ENCODE measurements at places on chromosomes 16 and 17. TPM values are rescaled to one million over a fixed set of nuclear protein-coding genes. Genes with fewer than 3 reads are reported as not detected.

Gene BAHCC1
- total RNA-seq, result 15.1 TPM

Gene MYH8
- total RNA-seq, result not detected

Gene SBK1
- total RNA-seq, result 0.22 TPM

Gene GPR139
- not detected for total RNA-seq

Gene CLEC3A
- not detected for total RNA-seq

Gene FNDC8
- not detected for total RNA-seq

Gene NUPR1
- 57.1 TPM for total RNA-seq

Gene DPEP3
- total RNA-seq, result not detected

Gene TP53TG3B
- total RNA-seq, result not detected

GRCh38 chr16:29806641-29807425 lies 504 bp downstream of the MAZ start:
- DNase-seq, result no peak

DNA sequence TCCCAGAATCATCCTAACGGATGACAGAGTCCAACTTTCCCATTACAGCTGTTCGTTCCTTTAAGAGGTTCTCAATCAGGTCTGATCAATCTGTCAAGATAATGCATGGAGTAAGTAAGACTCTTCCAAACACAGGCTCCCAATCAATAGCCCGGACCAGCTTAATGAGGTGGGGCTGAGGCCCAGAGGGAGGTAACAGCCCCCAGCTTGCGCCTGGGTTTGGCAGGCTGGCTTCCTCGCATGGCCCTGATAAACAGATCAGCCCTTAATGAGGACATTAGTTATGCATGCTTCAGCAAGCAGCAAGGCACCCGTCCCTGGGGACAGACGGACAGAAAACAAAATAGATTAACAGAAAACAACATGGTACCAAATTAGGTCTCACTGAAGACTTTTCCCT lies 145.7 kb downstream of the ZFHX3 start:
- no peak for DNase-seq

GRCh38 chr17:5913032-5913531 lies 157.1 kb upstream of the WSCD1 start:
- no peak for DNase-seq

GRCh38 chr17:27548369-27548768 lies 82.6 kb upstream of the LGALS9 start:
- DNase-seq, result no peak

DNA sequence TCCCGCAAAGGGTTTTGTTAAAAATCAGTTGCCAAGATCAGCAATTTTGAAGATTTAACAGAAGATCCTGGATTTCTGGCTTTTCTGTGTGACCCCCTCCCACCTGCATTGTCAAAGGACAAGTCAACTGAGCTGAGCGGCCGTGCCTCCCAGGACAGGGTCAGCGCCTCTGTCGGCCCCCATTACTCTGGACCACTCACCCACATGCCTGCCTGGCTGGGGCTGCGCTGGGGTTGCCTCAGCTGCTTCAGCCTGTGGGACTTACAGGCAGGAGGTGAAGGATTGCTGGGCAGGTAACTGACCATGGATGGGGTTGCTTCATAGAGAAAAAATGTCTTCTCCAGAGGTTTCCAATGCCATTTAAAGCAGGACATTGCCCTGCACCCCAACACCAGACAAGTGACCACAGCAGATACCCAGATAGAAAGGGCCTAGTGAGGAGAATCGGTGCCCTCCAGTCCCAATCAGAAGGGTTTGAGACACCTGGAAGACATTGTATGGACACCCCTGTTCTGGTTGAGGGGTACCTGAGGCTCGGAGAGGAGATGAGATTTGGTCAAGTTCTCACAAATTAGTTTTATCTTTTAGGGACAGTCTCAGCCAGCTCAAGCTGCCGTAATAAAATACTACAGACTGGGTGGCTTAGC lies 52.8 kb downstream of the SNX20 start:
- no peak for DNase-seq

GRCh38 chr16:88853325-88853941 lies 3.3 kb downstream of the GALNS start:
- no peak for DNase-seq

DNA sequence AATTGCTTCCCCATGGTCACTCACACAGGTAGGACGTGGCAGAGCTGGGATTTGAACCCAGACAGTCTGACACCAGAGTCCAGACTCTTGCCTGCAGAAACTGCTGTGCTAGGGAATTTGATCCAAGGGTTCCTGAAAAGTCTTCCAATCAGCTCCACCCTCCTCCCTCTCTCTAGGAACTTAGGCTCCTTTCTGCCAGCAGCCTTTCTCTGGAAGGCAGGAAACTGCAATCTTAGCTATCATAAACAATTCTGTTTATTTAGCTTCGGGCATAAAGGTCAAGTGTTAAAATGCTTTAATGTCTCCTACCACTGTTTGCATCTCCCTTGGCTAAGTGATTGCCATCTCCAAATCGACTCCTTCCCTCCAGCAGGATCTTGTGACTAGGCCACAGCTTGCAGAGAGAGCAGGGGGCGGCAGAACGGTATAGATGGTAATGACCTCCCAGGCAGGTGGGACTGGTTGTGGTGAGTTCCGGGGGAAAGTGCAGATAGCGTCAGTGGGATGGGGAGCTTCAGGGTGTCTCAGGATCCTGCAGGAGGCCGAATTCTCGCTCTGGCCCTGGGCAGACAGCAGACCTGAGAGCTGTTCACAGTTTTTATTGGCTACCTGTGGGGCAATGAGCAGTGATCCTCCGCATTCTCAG lies 882.4 kb upstream of the EEF2KMT start:
- DNase-seq, result no peak

- DNase-seq, result no peak
Observed at GRCh38 chr16:9798474-9798873, 383.8 kb downstream of the GRIN2A start.

DNA sequence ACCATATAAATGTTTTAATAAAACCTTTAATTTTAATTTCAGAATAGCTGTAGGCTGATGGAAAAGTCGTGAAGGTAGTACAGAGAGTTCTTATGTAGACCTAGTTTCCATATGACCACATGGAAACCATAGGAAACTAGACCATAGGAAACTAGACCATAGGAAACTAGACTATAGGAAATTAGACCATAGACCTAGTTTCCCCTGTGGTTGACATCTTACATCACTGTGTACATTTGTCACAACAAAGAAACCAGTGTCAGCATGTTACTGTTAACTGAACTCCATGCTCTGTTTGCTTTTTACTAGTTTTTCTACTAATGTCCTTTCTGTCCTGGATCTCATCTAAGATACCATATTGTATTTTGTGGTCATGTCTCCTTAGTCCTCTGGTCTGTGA lies 14.6 kb downstream of the NUDT7 start:
- DNase-seq, result no peak

Measured in tibial nerve (tissue), 4 donors.